ENCODE measurements at places on chromosomes 5 and 9. TPM values are rescaled to one million over a fixed set of nuclear protein-coding genes. Genes with fewer than 3 reads are reported as not detected.

The CDC20B gene
- 0.07 TPM for total RNA-seq

- no peak for DNase-seq
Measured at GRCh38 chr9:124357721-124358361, 57.4 kb downstream of the PSMB7 start.

- peak; percentile 98 for DNase-seq
Measured at GRCh38 chr5:17249029-17249634, 31.7 kb downstream of the BASP1 start.

DNA sequence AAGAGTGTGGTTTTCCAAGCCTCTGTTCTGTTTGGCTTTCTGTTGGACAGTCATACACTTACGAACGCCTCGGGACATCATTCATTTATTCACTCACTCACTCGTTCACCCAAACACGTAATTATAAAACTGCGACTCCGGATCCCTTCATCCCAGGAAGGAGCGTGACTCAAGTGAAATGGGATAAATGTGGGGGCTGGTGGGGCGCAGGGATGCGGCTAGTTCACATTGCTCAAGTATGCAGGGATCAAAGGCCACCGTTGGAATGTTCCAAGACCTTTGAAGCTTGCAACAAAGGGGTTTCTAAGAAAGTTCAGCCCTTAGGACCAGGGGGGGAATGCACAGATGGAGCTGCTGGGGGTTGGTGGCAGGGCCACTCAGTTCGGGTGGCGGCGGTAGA is 64.2 kb downstream of the CFAP77 start:
- no peak for DNase-seq

DNA sequence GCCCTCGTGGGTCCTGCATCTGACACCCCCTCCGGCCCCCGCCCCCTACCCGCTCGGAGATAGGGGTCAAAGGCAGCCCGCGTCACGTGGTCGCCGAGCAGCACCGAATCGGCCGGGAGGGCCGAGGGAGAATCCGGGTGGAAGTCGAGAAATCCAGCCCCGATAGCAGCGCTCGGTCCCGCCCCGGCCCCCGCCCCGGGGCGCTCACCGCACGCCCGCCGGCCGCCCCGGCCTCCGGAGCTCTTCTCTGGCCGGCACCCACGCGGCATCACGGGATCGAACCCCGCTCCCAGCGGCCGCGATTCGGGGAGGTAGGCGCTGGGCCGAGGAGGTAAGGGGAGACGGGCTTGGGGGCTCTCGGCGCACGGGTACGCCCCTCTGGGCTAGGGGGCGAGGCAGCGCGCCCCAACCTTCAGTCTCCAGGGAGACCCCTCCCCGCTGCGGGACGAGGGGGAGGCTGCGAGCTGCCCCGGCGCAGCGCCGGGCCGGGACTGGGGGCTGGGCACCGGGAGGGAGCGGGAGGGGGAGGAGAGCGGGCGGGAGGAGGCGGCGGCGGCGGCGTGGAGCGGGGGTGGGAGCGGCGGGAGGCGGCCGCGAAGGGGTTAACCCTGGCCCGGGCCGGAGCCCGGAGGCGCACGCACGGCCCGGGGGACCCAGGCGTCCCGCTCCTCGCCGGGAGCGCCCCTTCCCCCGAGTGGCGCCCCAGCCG is 22.1 kb upstream of the NDST1 start:
- DNase-seq: no peak

Data from A172 (cell line).